ENCODE measurements at places on chromosomes 4 and X.

GRCh38 chrX:44974451-44974850 is 101.5 kb downstream of the KDM6A start:
- DNase-seq = no peak

DNA sequence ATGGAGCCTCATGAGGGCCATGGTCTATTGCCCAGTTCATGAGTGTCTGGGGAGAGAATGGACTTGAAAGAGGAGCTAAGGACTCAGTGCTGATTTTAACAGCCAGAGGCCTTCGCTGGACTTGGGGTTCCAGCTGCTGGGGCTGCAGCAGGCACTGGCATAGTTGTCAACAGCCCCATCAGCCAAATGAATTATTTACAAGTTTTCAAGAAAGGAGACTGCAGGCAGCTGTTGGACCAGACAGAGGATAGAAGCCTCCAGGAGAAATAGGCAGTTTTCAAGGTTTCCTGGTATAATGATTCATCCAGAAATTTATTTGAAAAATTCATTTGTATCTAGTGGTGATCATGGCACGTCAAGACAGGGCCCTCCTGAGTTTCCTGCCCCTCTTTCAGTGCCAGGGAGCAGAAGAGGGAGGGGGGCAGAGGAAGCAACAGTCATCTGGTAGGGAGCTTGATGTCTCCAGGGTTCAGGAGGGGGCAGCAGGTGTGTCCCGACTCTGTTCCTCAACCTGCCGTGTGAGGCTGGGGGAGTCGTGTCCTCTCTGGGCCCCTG is 63.1 kb upstream of the GPR78 start:
- DNase-seq = no peak

GRCh38 chr4:2949782-2950125 is 13.5 kb downstream of the NOP14 start:
- no peak for DNase-seq

GRCh38 chrX:46662188-46662958 is 88.8 kb downstream of the CHST7 start:
- DNase-seq = no peak

DNA sequence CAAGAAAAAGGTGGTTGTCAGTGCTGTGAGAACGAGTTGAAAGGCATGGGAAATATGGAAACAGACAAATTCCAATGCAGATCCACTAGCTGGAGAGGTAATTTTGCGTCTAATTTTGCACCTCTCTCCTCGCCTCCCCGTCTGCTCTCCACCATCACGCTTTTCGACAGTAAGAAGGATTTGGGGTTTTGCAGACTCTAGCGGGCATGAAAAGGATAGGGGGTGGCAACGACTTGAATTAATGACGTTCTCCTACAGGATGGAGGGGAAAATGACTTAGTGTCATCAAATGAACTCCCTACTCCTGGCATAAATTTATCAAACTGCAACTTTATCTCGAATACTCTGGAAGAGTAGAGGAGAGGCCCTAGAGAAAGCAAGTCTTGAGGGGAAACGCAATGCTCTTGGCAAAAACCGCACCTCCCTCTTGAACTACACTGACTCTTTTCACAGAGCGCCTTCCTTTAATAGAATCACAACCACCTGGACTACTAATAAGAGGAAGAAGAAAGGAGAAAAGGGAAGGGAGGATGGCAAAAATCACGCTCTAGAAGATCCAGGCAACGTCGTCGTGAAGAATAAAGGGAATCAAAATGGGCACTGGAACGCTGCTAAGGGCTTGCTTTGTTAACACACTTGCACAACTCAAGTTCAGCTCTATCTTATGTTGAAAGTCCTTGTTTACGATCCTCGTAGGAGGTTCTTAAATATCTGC is 871 bp upstream of the SLITRK2 start:
- no peak for DNase-seq

DNA sequence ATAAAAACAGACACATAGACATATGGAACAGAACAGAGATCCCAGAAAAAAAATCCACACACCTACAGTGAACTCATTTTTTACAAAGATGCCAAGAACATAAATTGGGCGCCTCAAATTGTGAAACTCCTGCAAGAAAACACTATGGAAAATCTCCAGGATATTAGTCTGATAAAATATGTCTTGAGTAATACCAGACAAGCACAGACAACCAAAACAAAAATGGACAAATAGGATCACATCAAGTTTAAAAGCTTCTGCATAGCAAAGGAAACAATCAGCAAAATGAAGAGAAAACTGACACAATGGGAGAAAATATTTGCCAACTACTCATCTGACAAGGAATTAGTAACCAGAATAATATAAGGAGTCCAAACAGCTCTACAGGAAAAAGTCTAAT is 337.3 kb upstream of the DIPK2B start:
- DNase-seq = no peak

DNA sequence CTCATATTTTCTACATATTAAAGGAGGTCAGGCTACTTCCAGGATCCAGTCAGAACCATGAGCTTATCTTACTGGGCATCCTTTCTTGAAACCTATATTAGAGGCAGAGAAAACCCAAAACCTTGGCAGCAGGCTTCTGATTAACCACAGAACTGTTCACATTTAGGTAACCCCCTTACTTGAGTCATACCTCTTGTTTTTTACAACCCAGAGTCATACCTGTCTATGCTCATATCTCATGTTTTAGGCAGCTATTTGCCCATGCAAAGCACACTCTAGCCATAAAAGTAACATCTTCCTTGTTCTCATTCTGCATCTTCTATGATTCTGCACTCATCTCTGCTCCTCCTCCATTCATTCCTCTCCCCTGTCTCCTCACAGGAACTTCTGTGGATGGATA is 138.0 kb upstream of the SMIM31 start:
- no peak for DNase-seq

- DNase-seq = no peak
Observed at GRCh38 chr4:171157462-171158082, 655.6 kb upstream of the GALNTL6 start.

GRCh38 chr4:21973850-21974249 is 25.3 kb upstream of the KCNIP4 start:
- DNase-seq = no peak

DNA sequence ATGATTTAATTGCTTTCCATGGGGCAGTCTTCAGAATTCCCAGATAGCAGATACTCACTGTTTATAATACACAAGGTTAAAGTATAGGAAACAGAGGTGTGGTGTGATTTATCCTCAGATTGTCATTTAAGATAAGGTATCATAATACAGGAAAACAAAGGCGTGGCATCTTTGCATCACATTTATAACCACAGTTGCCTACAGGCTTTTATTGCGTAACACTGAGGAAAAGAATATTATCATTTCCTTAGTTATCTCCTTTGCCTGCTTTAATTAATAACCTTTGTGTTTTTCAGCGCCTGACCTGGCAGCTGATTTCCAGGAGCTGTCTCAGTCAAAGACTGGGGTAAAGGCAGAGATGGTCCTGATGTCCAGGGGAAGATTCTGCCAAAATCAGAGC is 68.8 kb downstream of the SSX7 start:
- no peak for DNase-seq

DNA sequence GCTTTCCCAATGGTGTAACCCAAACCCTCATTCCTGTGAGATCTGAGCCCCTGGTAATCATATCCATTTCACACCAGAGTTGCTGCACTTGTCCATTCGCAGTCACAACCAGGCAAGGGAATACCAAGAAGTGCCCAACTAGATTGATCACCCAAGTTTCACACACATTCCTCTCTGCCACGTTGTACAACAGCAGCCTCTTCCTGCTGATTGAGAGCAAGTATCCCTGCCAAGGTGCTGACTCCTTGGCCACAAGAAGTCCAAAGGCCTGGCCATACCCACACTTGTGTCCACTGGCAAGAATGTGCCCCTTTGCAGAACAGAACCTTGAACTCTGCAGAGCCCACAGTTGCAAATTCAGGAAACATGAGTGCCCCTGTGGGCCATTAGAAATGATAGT is 6.5 kb upstream of the ACOT9 start:
- DNase-seq = no peak

DNA sequence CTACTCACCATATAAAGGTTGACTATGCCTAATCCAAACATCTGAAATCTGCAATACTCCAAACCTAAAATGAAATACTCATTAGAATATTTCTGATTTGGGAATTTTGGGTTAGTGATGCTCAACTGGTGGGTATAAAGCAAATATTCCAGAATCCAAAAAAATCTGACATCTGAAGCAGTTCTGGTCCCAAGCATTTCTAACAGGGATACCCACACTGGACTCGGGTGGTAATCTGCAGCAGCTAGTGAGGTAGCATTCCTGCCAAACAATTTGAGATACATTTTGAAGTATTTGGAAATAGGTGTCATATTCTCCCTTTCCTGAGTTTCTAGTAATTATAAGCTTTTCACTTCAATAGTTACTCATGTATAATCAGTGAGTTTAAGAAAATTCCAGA is 49.6 kb upstream of the RPA4 start:
- no peak for DNase-seq

DNA sequence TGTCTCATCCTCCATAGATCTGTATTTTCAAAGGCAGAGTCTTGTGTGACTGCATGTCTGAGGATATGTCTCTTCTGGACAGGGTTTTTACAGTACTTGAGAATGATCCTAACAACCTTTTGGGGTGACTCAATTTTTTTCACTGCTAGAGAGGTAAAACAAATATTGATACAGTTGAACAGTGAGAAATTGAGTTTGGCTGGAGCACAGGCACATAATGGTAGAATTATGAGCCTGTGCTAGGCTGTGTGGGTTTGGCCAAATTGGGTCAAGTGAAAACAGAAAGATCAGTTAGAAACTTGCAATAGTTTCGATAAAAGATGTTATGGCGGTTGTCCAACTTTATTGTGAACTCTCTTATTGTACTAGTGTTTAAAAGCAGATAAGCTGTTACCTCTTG is 23.3 kb upstream of the EOLA2 start:
- DNase-seq = no peak

DNA sequence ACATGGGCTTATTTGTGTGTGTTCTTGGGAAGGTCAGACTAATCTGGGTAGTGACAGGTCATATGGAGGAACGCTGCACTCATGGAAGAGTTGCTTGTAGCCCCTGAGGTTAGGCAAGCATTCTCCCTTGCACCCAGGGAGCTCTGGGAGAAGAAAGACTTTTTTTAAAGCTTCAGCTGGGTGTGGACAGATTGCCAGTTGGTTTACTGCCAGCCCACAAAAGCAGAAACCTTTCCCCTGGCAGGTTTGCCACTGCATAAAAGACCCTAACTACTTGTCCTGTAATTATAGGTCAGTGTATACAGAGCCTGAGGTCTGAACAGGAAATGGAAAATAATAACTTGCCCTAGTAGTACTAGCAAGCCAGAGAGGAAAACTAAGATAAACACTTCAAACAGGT is 7.4 kb upstream of the NFKB1 start:
- no peak for DNase-seq

- no peak for DNase-seq
Observed at GRCh38 chrX:153396320-153397195, 4.6 kb downstream of the PNMA6E start.

DNA sequence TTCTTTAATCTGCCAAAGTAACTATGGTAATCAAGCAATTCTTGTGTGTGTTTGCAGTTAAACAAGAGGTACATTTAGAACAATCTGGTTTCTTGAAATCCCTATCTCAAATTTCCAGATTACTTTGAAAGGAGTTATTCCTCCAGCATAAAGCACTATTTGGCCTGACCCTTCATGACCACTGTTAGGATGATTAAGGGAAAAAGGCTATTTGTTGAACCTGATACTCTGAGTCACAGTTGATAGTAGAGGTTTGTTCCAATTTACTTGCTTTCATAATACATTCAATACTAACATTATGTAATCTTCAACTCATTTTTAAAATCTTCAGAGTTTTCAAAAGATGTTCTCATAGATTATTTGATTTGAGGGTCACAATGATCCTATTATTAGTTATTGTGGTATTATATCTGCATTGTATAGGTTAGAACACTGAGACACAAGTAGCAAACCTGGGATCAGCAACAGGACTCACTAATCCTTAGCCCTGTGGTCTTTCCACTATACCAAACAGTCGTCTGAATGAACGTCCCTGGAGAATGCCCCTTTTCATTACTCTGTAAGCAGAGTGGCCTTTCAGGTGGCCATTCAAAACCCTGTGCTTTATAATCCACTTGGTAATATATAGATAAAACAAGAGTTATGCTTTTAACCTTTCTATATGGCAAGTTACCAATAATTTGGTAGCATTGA is 8.1 kb upstream of the NDST4 start:
- no peak for DNase-seq

DNA sequence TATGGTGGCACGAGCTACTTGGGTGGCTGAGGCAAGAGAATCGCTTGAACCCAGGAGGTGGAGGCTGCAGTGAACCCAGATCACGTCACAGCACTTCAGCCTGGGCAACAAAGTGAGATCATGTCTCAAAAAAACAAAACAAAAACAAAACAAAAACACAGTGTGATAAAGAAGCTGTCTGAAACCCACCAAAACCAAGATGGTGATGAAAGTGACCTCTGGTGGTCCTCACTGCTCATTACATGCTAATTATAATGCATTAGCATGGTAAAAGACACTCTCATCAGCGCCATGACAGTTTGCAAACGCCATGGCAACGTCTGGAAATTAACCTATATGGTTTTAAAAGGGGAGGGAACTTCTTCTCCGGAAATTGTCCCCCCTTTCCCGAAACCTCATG is 29.4 kb upstream of the OPHN1 start:
- peak; percentile 5 for DNase-seq

DNA sequence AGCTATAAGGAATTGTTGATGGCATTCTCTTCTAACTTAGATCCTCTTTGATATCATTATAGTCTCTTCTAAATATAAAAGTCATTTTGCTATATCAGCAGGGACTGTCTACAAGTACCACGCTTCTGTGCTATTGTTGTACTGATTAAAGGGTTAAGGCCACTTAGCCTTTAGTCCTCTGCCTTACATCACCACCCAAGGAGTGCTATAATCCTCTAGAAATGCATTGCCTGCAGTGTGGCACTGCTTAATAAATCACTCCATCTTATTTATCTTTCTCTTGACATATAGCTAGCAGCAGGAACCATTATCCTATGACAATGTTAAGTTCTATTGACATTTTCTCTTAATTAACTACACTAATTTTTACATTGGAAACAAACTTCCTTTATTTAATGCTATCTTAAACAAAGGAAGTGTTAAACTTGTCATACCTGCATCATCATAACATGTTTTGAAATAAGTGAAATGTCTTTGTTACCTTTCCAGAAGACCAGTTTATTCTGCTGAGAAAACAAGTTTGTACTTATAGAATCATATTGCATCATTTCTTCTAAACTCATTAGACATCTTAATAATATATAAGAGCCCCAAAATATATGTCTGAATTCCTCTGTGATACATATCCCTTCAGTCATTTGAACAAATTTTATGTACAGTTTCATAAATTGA is 360.9 kb upstream of the ATOH1 start:
- no peak for DNase-seq

DNA sequence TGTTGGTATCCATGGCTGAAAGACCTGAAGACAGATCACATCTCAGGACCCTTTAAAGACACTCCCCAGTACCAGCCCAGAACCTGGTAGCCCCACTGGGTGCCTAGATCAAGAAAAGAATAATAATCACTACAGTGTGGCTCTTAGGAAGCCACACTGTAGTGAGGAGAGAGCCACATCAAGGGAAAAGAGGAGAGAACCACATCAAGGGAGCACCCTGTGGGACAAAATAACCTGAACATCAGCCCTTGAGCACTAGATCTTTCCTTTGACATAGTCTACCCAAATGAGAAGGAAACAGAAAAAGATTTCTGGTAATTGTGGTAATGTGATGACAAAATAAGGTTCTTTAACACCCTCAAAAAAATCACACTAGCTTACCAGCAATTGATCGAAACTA is 15.3 kb downstream of the RTL3 start:
- DNase-seq = peak; percentile 7
